Muscle of arm (tissue), 14 donors: ENCODE measurements at places on chromosomes 5 and 9. TPM values are rescaled to one million over a fixed set of nuclear protein-coding genes. Genes with fewer than 3 reads are reported as not detected.

The CDC20B gene
- polyA plus RNA-seq = not detected

The DMRT1 gene
- polyA plus RNA-seq = not detected

The TAF1L gene
- polyA plus RNA-seq = 0.03 TPM

The CDKN2A gene
- polyA plus RNA-seq = 1.6 TPM

The CENPH gene
- 15.2 TPM for polyA plus RNA-seq

The PRDM9 gene
- not detected for polyA plus RNA-seq

The ZNF454 gene
- 3.6 TPM for polyA plus RNA-seq
